ENCODE measurements at places on chromosomes 4 and X. TPM values are rescaled to one million over a fixed set of nuclear protein-coding genes. Genes with fewer than 3 reads are reported as not detected.

DNA sequence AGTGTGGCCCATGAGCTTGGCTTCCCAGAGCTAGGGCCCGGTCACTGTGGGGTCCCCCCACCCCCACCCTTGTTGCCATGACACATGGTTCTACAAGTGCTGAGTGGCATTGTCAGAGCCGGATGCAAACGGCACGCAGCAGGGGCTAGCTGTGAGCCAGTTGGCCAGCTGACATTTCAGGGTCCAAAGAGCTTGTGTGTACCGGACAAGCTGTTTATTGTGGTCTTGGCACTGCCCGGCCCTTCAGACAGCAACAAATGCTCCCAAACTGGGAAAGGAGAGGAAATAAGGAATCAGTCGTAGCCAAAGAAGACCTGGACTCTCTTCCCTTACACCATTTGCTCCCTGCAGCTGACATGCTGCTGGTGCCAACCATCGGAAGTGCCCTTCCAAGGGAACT is 36.8 kb downstream of the TSC22D3 start:
- DNase-seq, result no peak
- no peak overlapping the region for H3K27ac ChIP-seq
- H3K27me3 ChIP-seq, result no peaks in the 10 kb centered on the region
- H3K36me3 ChIP-seq, result no peaks in the 10 kb centered on the region
- peaks cover 27% of the 10 kb centered on the region for H3K4me1 ChIP-seq
- no peak overlapping the region for H3K4me3 ChIP-seq

DNA sequence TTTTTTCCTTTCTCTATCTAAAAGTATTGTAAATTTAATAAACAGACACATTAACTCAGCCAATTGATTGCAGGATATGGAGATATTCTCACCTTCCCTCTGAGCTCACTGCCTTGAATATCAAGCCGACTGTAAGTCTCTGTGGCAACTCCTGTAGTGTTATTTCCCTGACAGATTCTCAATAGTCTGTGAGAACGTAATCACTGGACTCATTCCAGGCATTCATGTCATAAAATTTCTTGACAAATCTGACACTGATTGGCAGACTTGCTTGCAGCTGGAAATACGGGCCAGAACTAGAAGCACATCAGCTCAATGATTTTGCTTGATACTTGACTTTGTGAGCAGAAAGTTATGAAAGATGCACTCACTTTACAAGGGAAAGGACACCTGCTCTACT is 29.6 kb downstream of the FAM47B start:
- no peak overlapping the region for H3K4me3 ChIP-seq
- no peak for DNase-seq
- H3K4me1 ChIP-seq, result no peaks in the 10 kb centered on the region
- H3K36me3 ChIP-seq, result no peaks in the 10 kb centered on the region
- no peaks in the 10 kb centered on the region for H3K27me3 ChIP-seq
- H3K27ac ChIP-seq, result no peak overlapping the region

DNA sequence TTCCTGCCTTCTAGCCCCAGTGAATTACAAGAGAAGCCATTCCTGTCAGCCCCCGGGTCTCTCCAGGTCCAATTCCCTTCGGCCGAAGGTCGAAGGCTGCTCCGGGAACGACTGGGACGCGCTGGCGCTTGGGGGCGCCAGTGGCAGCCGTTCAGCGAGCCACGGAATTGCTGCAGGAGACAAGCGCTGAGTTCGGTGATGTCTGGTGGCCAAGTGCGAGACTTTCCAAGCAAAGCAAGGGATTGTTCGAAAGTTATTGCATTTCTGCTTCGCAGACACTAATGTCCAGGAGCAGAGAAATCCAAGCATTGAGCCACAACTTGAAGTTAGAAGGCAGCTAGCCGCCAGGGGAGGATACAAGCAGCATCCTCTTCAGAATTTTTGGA is 1.1 kb upstream of the DKK2 start:
- H3K27me3 ChIP-seq, result peaks cover 12% of the 10 kb centered on the region
- H3K27ac ChIP-seq, result no peak overlapping the region
- H3K4me3 ChIP-seq, result no peak overlapping the region
- no peak for DNase-seq

The SMIM31 gene
- not detected for total RNA-seq
